ENCODE measurements at places on chromosomes 5 and 9.

DNA sequence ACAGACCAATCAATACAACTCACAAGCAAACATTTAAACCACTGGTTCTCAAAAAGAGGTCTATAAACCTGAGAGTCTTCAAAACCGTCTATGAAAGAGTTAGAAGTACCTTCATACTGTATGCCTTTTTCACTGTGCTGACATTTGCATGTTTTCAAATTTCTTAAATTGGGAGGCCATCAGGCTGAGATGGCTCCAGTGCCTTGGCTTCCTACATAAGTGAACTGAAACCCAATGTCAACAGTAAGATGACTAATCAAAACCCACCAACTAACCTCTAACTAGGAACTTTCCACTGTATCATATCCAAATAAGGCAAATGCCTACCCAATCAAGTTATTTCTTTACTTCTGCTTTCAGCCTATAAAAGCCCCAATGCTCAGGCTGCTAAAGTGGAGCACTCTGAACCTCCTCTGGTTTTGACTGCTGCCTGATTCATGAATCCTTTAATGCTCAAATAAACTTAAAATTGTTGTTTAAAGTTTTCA, 35.1 kb downstream of the FAM13B start:
- no peak for DNase-seq

DNA sequence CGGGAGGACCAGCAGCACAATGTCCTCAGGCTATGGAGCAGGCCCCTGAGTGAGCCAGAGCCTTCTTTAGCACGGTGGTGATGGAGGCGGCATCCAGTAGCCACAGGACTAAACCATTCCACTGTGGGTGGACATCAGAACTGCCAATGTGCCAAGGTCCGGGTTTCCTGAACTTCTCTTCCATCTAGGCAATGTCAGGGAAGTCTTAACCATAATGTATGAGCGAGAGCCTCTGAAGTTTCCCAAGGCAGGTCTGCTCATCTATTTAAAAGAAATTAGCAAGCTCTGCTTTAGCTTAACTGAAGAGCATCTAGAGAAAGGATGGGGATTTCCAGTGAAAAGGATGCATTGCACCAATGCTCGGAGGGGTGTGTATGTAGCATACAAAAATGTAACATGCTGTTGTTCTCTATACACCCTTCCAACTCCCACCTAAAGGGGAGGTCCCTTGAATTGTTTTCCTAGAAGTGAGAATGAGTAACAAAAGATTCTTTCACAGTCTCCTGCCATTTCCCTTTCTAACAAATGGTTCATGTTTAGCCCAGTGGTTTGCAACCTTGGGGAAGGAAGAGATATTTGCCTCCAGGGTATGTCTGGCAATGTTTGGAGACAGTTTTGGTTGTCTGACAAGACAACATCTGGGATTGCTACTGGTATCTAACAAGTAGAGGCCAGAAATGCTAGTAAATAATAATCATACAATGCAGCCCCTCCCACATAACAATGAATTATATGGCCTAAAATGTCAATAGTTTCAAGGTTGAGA, 6.1 kb upstream of the RXFP3 start:
- DNase-seq, result no peak

- DNase-seq, result no peak
Observed at GRCh38 chr5:130090569-130091270, 186.5 kb downstream of the CHSY3 start.

DNA sequence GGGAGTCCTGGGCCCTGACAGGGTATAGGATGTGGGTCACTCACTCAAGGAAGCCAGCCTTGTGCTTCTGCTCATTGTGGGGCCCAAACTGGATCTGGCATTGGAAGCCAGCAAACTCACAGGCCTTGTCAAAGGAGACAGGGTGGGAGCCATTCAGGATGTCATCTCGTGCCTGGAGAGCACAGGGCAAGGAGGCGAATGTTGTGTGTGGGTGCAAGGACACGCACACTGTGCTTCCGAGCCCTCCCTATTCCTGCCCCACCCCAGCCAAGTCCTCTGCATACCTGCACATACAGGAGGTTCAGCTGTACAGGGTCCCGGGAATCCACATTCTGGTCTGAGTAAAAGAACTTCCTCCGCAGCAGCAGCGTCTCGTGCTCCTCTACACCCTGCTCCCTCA, 8.1 kb downstream of the TLN1 start:
- no peak for DNase-seq

- DNase-seq, result peak; percentile 71
Observed at GRCh38 chr5:180353048-180353979, at the start of gene GFPT2. GFPT2 (minus strand) TSS chr5:180353336; CDS start chr5:180353217, 119 bp downstream.

- DNase-seq, result no peak
Observed at GRCh38 chr9:33517373-33517772, 6.7 kb upstream of the ANKRD18B start.

DNA sequence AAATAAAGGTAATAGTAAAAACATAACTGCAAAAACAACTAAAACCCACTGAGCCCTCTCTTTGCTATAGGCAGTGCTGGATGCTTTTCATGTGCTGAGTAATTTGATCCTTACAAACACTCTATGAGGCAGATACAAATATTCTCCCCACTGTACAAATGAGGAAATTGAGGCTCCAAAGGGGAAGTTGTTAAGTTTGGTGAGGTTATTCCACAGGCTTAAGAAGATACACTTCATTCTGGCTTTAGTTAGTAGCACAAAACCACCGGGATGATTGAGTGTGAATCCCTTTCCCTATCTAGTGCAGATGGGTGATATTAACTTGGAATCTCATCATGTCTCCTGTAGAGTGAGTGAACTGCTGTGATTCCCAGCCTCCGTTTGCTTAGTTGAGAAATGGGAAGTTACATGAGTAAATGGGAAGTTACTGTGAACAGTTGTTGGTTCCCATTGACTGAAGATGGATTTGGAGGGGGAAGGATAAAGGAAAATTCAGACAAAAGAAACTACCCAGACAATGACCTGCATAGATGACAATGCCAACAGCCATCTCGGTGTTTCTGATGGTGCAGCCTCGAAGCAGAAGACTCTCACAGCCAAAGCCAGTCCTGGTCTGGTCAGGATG, 208.3 kb downstream of the ATP10B start:
- DNase-seq, result no peak

All from left colon (tissue), 2 donors.